ENCODE measurements at places on chromosomes 7 and 10. TPM values are rescaled to one million over a fixed set of nuclear protein-coding genes. Genes with fewer than 3 reads are reported as not detected.

The OPALIN gene
- not detected for total RNA-seq

DNA sequence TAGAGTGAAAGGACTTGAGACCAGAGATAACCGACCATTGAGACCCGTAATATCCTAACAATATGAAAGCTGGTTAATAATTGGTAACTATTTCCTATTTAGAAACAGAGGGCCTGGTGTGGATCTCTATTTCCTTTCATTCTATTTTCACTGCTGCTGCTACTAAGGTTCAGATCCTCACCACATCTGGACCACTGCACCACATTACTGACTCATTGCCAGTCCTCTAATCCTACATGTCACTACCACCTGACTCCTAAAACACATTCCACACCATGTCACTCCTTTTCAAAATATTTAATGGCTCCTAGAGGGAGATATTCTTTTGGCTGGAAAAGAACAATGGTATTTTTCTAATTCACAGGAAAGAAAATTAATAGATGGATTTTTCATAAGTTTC, 6.4 kb downstream of the USP54 start:
- no peak for DNase-seq

DNA sequence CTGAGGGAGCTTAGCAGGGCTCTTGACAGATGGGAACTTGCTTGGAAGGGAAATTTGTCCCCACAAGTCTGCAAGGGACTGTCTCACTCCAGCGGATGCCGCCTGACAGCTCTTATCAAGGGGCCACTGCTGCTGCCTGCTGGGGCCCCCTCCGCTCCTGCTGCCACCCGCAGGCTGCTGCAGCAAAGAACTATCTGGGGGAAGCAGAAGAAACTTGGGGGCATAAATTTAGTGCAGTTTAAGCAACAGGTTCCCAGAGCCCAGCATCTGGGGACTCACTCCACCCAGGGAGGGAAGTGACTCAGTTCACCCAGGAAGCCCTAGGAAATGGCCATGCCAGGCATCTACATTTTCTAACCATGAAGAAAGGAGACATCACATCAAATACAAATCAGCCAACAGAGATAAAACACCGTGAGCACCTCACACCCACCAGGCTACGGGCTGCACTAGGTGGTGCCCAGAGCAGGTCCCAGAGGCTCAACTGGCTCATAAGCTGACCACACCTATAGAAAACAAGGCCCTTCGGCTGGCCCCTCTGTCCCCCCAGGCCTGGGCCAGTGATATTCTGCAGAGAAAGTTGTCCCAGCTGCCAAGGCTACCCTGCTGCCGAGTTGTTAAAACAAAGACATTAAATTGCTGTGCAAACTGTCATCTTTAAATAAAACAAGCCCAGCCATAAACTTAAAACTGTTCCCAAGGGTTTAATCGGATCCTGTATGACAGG, 3.7 kb downstream of the RGS10 start:
- DNase-seq, result no peak

The UPK3BL1 gene
- total RNA-seq, result 0.37 TPM

DNA sequence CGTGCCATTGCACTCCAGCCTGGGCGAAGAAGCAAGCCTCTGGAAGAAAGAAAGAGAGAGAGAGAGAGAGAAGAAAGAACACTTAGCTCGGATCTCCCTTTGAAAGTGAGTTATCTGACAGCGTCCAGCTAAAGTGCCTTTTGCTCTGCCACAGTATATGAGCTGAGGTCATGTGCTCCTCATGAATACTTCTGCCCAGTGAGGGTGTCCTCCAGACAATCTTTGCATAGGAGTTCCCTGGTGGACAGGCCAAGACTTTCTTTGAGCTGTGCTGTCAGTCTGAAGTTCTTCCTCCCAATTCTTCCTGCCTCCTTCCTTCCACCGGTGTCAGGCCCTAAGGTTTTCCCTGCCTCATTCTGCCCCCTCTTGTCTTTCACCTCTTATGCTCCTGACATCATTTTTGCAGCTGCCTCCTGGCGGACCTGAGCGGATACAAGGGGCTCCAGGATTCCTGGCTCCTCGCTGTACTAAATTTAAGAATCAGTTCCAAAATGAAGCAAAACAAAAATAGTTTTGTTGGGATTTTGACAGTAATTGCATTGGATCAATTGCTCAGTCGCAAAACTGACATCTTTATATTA, 31.9 kb downstream of the XRCC2 start:
- no peak for DNase-seq

The ZFAND2A gene
- total RNA-seq, result 49.9 TPM

GRCh38 chr10:26453850-26454249, 15.7 kb downstream of the APBB1IP start:
- no peak for DNase-seq

DNA sequence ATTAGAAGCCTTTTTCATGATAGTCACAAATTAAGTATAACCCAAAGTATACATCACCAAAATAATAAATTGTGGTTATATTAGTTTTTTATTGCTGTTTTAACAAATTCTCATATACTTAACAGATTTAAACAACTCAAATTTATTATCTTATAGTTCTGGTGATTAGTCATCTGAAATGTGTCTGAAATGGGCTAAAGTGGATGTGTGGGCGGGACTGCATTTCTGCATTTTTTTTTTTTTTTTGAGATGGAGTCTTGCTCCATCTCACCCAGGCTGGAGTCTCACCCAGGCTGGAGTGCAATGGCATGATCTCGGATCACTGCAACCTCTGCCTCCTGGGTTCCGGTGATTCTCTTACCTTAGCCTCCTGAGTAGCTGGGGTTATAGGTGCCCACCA, 891.5 kb upstream of the CELF2 start:
- no peak for DNase-seq

- DNase-seq, result no peak
These were observed 19.8 kb upstream of the TBL2 start for GRCh38 chr7:73597978-73598782.

The SH2D4B gene
- total RNA-seq, result not detected

All from MG63 (cell line).